Right forelimb (tissue), 1 donor: ENCODE measurements at places on chromosomes 13 and 19.

DNA sequence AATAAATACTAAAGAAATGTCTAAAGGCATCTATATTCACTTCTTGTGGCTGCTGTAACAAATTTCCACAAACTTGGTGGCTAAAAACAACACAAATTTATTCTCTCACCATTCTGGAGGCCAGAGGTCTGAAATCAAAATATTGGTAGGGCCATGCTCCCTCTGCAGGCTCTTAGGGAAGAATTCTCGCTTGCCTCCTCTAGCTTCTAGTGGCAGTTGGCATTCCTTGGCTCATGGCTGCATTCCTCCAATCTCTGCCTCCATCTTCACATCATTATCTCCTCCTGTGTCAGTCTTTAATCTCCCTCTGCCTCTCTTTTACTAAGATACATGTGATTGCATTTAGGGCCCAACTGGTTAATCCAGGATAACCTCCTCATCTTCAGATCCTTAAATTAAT, 54.1 kb upstream of the RFXAP start:
- DNase-seq, result no peak

GRCh38 chr13:86710896-86711295, 911.7 kb upstream of the SLITRK6 start:
- no peak for DNase-seq

GRCh38 chr13:25249001-25249543, 38.2 kb downstream of the MTMR6 start:
- DNase-seq, result no peak

DNA sequence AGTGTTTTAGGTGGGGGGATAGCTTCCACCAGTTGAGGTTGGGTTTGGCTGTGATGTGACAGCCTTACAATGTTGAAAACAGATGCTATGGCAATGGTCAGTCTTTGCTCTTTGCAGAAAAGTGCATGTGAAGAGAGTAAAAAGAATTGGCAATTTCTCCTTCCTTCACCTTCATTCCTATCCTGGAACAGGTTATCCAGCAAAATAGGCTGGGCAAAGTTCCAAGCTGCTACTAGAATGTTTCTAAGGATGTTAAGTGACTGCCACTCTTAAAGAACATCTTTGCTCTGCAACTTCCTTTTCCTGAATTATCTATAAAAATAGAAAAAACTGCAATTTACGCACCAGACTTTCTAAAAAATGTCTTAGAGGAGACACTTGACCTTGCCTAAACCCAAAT, 50.1 kb upstream of the MYCBP2 start:
- no peak for DNase-seq

DNA sequence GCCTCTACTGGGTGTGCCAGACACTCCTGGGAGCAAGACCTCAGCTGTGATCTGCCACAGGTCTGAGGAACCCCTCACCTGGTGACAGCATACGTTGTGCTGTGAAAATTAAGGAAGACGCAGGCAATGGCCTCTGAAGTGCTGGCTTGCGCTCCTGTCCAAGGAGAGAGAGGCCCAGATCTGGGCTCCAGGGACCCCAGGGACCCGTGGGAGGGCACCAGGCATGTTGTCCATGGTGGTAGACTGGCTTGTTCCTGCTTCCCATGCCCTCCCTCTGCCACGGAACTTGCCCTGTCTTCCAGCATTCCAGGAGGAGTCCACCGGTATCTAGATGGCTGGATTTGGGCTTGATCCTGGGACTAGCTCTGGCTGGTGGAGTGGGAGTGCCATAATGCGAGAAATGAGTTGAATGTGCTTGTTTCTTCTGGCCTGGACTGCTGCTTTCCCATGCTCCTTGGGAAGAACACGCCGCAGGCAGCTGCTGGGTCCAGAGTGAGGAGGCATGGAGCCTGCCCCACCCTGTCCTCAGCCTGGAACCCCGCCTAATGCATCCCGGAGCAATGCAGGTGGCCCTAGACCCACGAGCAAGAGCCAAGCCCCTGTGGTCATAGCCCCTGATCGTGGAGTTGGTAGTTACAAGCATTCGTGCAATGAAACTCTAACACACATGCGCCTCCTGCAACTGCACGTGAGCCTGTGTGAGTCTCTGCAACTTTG, 190.2 kb downstream of the TEX29 start:
- DNase-seq, result peak; percentile 39

DNA sequence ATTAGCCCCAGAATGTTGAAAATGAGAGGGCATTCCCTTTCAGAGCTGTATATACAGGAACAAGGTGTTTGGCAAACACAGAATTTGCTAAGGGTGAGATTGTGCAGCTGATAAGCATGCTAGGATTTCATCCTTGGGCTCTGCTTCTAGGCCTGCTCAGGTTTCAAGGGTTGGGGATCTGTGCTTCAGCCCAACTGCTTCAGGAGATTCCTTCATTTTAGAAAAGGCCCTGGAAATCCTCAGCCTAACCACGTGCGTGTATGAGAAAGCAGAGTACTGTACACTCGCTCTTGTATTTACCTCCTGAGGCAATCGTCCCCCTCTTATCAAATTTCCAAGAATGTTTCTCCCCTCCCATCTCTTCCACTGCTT, 291.6 kb upstream of the ARGLU1 start:
- no peak for DNase-seq

GRCh38 chr19:36169084-36169760, 17.0 kb upstream of the COX7A1 start:
- DNase-seq, result peak; percentile 57

DNA sequence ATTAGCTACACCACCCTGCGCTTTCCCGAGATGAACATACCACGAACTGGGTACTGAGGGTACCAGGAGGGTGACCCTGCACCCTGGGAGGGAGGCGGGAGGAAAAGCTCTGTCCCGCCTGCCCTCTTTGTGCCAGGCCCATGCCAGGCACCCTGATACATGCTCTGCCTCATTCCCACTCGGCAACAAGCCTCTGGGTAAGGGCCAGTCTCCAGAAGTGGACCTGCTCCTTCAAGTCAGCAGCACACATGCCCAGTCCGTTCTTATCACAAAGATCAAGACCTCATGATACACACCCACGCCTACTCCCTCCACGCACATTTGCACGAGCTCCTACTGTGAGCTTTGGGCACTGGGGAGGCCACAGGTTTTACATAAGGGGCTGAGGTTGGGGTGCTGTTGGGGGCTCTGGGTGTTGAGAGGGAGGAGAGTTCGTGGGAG, 2.0 kb upstream of the FFAR1 start:
- DNase-seq, result no peak

- DNase-seq, result no peak
Measured at GRCh38 chr13:25690582-25690981, 318.8 kb downstream of the ATP8A2 start.
